CD14-positive monocyte (primary cell): ENCODE measurements at places on chromosomes 3 and 15. TPM values are rescaled to one million over a fixed set of nuclear protein-coding genes. Genes with fewer than 3 reads are reported as not detected.

KIF15 gene
- 0.04 and 0.15 TPM in 2 replicates for polyA plus RNA-seq

ACOX2 gene
- polyA plus RNA-seq, result 1.9 and 2.4 TPM in 2 replicates

SCN11A gene
- polyA plus RNA-seq, result not detected

CKMT1A gene
- polyA plus RNA-seq, result not detected

CDHR4 gene
- not detected for polyA plus RNA-seq

CACNA1D gene
- polyA plus RNA-seq, result 0.98 TPM

SCAMP2 gene
- polyA plus RNA-seq, result 158 TPM

COX5A gene
- 498 TPM for polyA plus RNA-seq

ZBTB11 gene
- 6.8 TPM for polyA plus RNA-seq

LIPH gene
- polyA plus RNA-seq, result not detected

EFCC1 gene
- polyA plus RNA-seq, result 0.11 TPM in 1 of 2 replicates, not detected in the other

PTPRG gene
- polyA plus RNA-seq, result not detected in 2 replicates

GRCh38 chr15:78680431-78681075, 39.5 kb upstream of the CHRNB4 start:
- peak; percentile 11 for DNase-seq
- H3K4me1 ChIP-seq, result peaks cover 26% of the 10 kb centered on the region
- H3K27me3 ChIP-seq, result no peaks in the 10 kb centered on the region
- H3K4me3 ChIP-seq, result no peak overlapping the region
- no peaks in the 10 kb centered on the region for H3K36me3 ChIP-seq
- no peak overlapping the region for H3K27ac ChIP-seq

DNA sequence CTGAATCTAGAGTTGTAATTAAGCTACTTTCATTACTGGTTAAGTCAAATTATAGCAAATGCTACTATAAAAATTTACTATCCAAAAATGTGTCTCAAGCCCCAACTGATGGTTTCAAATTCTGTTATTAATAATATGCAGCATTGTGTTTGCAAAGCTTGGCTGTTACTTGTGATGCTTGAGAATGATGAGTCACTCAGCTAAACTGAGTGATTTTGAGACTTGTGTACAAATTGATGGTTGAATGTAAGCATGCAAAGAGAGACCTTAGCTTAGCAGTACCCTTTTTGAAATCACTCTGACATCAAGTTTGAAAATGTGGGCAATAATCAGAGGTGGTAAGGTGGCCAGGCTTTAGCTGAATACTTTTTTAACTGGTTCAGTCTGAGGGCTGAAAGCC, 27.6 kb downstream of the OPA1 start:
- no peaks in the 10 kb centered on the region for H3K27me3 ChIP-seq
- no peak overlapping the region for H3K27ac ChIP-seq
- DNase-seq, result no peak
- no peaks in the 10 kb centered on the region for H3K4me1 ChIP-seq
- H3K36me3 ChIP-seq, result peaks cover 82% of the 10 kb centered on the region

DNA sequence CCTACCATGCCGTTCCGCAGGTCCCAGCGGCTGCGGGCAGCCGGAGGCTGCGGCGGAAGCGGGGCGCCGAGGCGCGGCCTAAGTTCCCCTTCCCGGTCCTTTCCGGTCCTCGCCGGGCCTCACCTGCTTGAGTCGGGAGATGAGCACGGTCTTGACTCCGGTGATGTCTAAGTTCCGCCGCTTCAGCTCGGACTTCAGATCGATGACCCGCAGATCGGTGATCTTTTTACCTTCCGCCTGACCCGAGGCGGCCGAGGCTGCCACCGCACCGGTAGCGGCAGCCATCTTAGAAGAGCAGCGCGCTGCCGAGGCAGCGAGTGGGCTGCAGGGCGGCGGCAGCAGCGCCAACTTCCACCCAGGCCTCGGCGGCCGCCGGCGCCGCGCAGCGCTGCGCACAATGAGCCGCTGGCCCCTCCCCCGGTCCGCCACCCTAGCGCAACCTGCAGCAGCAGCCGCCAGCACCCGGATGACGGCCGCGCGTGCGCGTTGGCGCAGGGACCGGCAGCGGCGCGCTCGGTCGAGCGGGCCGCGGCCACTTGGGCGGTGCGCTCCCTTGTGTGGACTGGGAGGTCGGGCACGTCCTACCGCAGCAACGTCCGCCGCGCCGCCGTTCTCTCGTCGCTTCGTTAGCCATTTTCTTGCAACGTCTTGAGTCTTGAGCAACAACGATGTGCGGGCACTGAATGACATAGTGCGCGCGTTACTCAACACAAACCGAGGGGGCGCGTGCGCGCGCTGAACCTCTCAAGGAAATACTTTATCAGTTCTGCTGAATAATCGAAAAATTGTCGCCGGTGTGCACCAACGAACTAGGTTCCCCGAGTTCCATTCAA, at the start of gene SLTM:
Gene SLTM (minus strand): TSS at position 399 of the 833 bp plus-strand sequence. CDS start 114 bp downstream, at position 285.
- peaks cover 15% of the 10 kb centered on the region for H3K36me3 ChIP-seq
- H3K4me3 ChIP-seq, result peak within 1 kb of the TSS; percentile 95
- peaks cover 22% of the 10 kb centered on the region for H3K4me1 ChIP-seq
- DNase-seq, result peak; percentile 92
- no peaks in the 10 kb centered on the region for H3K27me3 ChIP-seq

GRCh38 chr3:171755656-171756055, 54.6 kb downstream of the PLD1 start:
- no peaks in the 10 kb centered on the region for H3K27me3 ChIP-seq
- H3K4me1 ChIP-seq, result peaks cover 6% of the 10 kb centered on the region
- H3K27ac ChIP-seq, result no peak overlapping the region
- no peaks in the 10 kb centered on the region for H3K36me3 ChIP-seq
- no peak for DNase-seq

- H3K36me3 ChIP-seq, result no peaks in the 10 kb centered on the region
- DNase-seq, result no peak
- H3K27ac ChIP-seq, result no peak overlapping the region
- H3K4me1 ChIP-seq, result no peaks in the 10 kb centered on the region
- no peaks in the 10 kb centered on the region for H3K27me3 ChIP-seq
- H3K4me3 ChIP-seq, result no peak overlapping the region
Observed at GRCh38 chr3:171123915-171124314, 97.4 kb upstream of the SLC2A2 start.

GRCh38 chr3:141019244-141019643, 31.9 kb upstream of the SPSB4 start:
- H3K4me3 ChIP-seq, result no peak overlapping the region
- no peak for DNase-seq
- H3K27me3 ChIP-seq, result no peaks in the 10 kb centered on the region
- no peak overlapping the region for H3K27ac ChIP-seq
- H3K36me3 ChIP-seq, result no peaks in the 10 kb centered on the region
- no peaks in the 10 kb centered on the region for H3K4me1 ChIP-seq

DNA sequence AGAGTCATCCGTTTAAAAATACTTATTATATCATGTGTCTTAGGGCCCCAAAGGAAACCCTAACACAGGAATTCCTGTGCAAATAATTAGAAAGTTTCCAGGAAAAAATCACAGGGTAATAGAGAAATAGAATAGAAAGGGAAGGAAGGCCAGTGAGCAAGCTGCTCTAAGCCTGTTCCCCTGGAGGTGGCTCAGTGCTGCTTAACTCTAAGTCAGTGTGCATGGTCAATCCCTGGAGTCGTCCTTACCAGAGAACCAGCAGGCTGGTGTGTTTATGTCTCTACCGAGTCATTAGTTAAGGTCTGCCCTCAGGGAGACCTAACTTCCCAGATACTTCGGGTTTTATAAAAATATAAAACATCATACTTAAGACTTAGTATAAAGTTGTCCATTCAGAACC, 21.0 kb upstream of the MCF2L2 start:
- H3K27ac ChIP-seq, result no peak overlapping the region
- no peaks in the 10 kb centered on the region for H3K27me3 ChIP-seq
- peaks cover 14% of the 10 kb centered on the region for H3K4me1 ChIP-seq
- H3K36me3 ChIP-seq, result peaks cover 27% of the 10 kb centered on the region
- DNase-seq, result no peak

GRCh38 chr15:51366920-51367319, 25.5 kb downstream of the GLDN start:
- DNase-seq, result no peak
- H3K36me3 ChIP-seq, result no peaks in the 10 kb centered on the region
- H3K27ac ChIP-seq, result no peak overlapping the region
- H3K27me3 ChIP-seq, result peaks cover 2% of the 10 kb centered on the region
- no peak overlapping the region for H3K4me3 ChIP-seq
- H3K4me1 ChIP-seq, result no peaks in the 10 kb centered on the region

GRCh38 chr3:150331978-150332568, 76.0 kb upstream of the TSC22D2 start:
- DNase-seq, result no peak
- no peak overlapping the region for H3K27ac ChIP-seq
- no peaks in the 10 kb centered on the region for H3K4me1 ChIP-seq

DNA sequence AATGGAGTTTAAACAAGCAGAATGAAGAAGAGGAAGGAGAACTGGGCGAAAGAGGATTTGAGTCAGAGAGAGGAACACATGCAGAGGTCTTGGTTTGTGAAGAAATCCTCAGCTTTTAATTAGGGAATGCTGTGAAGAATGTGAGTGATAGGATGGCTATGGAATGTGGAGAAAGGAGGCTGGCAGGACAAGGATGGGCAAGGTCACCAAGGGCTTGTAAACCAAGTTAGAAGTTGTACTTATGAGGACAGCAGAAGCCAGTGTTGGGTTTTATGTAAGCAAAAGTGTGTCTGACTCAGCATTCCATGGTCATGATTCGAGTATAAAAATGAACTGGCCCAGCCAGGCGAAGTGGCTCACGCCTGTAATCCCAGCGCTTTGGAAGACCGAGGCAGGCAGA, 60.0 kb upstream of the IL12A start:
- no peak overlapping the region for H3K4me3 ChIP-seq
- no peaks in the 10 kb centered on the region for H3K27me3 ChIP-seq
- peak; percentile 42 for DNase-seq
- H3K36me3 ChIP-seq, result no peaks in the 10 kb centered on the region
- H3K27ac ChIP-seq, result peak overlapping the region; percentile 86

GRCh38 chr3:117706037-117706436, 996.5 kb downstream of the TUSC7 start:
- H3K4me3 ChIP-seq, result no peak overlapping the region
- H3K27ac ChIP-seq, result no peak overlapping the region
- no peaks in the 10 kb centered on the region for H3K4me1 ChIP-seq
- no peaks in the 10 kb centered on the region for H3K36me3 ChIP-seq
- no peak for DNase-seq
- H3K27me3 ChIP-seq, result no peaks in the 10 kb centered on the region

DNA sequence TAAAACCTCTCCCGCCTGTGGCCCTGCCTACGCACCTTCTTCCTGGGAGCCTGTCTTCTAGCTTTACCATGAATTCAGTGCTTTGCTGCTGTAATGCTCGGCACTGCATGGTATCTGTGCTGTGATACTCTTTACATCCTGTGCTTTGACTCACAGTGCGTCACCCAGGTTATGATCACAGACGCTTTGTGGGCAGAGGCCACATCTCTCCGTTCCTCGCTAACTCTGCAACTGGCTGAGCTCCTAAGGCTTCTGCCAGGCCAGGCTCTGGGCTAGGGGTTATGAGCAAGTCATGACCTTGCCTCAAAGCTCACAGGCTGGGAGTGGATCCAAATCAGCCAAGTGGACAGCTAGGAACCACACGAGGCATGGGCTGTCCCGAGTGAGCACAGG, 23.2 kb downstream of the SPTBN5 start:
- H3K27ac ChIP-seq, result no peak overlapping the region
- H3K4me1 ChIP-seq, result no peaks in the 10 kb centered on the region
- no peak for DNase-seq
- no peak overlapping the region for H3K4me3 ChIP-seq
- H3K36me3 ChIP-seq, result no peaks in the 10 kb centered on the region

GRCh38 chr15:65576664-65577063, 34.3 kb downstream of the INTS14 start:
- no peak overlapping the region for H3K4me3 ChIP-seq
- no peak for DNase-seq
- peaks cover 6% of the 10 kb centered on the region for H3K4me1 ChIP-seq
- no peaks in the 10 kb centered on the region for H3K27me3 ChIP-seq
- H3K36me3 ChIP-seq, result peaks cover 71% of the 10 kb centered on the region

DNA sequence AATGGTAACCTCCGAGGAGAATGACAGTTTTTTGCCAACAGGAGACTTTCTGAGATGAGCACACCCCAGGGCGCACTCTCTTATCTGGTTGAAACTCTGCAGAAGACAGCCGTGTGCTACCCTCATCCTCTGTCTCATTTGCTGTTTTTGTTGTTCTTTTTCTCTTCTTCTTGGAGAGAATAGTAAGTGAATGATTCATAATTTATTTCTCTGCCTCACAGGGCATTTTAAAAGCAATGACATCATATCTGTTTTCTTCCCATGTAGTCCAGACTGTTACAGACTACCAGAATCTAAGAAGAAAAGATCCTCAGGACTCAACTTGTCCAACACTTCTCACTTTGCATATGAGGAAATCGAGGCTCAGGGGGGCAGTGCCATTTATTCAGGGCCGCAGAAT, 771.1 kb upstream of the GRM7 start:
- no peak overlapping the region for H3K27ac ChIP-seq
- H3K27me3 ChIP-seq, result no peaks in the 10 kb centered on the region
- DNase-seq, result no peak
- no peaks in the 10 kb centered on the region for H3K4me1 ChIP-seq
- no peak overlapping the region for H3K4me3 ChIP-seq

- no peaks in the 10 kb centered on the region for H3K27me3 ChIP-seq
- no peaks in the 10 kb centered on the region for H3K4me1 ChIP-seq
- no peak overlapping the region for H3K4me3 ChIP-seq
- no peaks in the 10 kb centered on the region for H3K36me3 ChIP-seq
Observed at GRCh38 chr15:27328608-27329007, 357.6 kb downstream of the GABRG3 start.

- peaks cover 12% of the 10 kb centered on the region for H3K4me1 ChIP-seq
- H3K27ac ChIP-seq, result no peak overlapping the region
- no peak for DNase-seq
- no peak overlapping the region for H3K4me3 ChIP-seq
- no peaks in the 10 kb centered on the region for H3K36me3 ChIP-seq
Observed at GRCh38 chr3:55488398-55489055, 1.4 kb upstream of the WNT5A start.

DNA sequence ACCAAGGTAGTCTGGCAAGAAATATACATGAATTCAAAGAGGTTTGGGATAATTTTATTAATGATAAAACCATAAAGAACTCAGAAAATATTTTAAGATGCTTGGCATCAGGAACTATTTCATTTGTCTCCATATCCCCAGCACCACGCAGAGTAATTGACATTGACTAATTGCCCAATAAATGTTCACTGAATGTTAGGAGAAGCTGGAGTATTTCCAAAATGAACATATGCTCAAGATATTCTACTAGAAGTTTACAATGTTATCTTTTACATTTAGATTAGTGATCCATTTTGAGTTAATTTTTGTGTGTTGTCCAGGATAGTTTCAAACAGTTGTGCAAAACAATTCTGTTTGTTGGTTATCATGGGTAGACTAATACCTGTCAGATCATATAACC, 298.8 kb upstream of the CTDSPL start:
- H3K4me3 ChIP-seq, result no peak overlapping the region
- no peak overlapping the region for H3K27ac ChIP-seq
- no peaks in the 10 kb centered on the region for H3K36me3 ChIP-seq
- DNase-seq, result no peak
- H3K4me1 ChIP-seq, result peaks cover 5% of the 10 kb centered on the region

- no peaks in the 10 kb centered on the region for H3K4me1 ChIP-seq
- no peaks in the 10 kb centered on the region for H3K27me3 ChIP-seq
- no peak for DNase-seq
- H3K36me3 ChIP-seq, result no peaks in the 10 kb centered on the region
Observed at GRCh38 chr15:38499651-38500050, 45.7 kb downstream of the FAM98B start.

GRCh38 chr15:83107841-83108181, 366 bp downstream of the TM6SF1 start:
- H3K36me3 ChIP-seq, result peaks cover 3% of the 10 kb centered on the region
- no peak for DNase-seq
- peaks cover 36% of the 10 kb centered on the region for H3K4me1 ChIP-seq
- peak overlapping the region; percentile 96 for H3K27ac ChIP-seq
- H3K27me3 ChIP-seq, result no peaks in the 10 kb centered on the region

- no peaks in the 10 kb centered on the region for H3K36me3 ChIP-seq
- no peak overlapping the region for H3K27ac ChIP-seq
Observed at GRCh38 chr3:45311953-45312801, 76.2 kb upstream of the LARS2 start.
